BE2C (cell line): ENCODE measurements at places on chromosomes 2 and 18.

GRCh38 chr2:152047824-152048471 lies 50.9 kb downstream of the CACNB4 start:
- DNase-seq: no peak

GRCh38 chr2:157940024-157940423 lies 63.9 kb upstream of the ACVR1 start:
- DNase-seq: no peak

GRCh38 chr2:149410701-149411484 lies 80.5 kb downstream of the LYPD6 start:
- no peak for DNase-seq

- DNase-seq: no peak
These were observed 321.0 kb upstream of the THSD7B start for GRCh38 chr2:136444323-136444722.

DNA sequence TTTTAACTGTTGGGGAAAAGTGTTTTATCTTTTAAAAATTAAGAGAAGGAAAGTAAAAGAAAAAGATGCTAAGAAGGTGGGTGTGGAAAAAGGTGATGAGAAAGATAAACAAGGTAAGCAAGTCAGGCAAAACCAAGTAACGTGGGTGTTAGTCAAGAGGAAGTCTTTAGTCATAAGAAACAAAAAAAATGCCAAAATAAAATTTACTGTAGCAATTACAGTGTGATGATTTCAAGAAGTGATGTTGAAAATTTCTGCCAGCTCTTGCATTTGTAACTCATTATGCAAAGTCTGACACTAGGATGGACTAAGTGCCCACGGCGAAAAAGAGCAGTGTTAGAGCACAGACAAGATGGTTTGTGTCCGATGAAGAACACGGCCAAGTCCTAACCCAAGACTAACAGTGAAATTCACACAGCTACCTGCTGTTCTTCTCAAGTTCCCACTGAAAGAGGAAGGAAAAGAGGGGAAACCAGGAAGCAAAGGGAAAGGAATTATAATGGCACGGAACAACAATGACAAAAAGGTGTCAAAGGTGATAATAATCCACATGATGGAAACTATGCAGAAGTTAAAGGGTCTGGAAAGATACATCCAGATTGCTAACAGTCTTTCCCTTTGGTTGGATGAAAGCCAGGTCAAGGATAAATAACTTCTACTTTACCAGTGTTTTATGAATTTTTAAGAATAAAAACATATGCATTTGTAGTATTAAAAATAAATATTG lies 34.1 kb downstream of the NOL10 start:
- no peak for DNase-seq

- DNase-seq: no peak
These were observed 115.4 kb downstream of the GORASP2 start for GRCh38 chr2:171044416-171044815.

GRCh38 chr18:54626779-54627178 lies 35.7 kb downstream of the DYNAP start:
- no peak for DNase-seq

GRCh38 chr2:86398500-86399474 lies 42.4 kb upstream of the KDM3A start:
- DNase-seq: no peak

DNA sequence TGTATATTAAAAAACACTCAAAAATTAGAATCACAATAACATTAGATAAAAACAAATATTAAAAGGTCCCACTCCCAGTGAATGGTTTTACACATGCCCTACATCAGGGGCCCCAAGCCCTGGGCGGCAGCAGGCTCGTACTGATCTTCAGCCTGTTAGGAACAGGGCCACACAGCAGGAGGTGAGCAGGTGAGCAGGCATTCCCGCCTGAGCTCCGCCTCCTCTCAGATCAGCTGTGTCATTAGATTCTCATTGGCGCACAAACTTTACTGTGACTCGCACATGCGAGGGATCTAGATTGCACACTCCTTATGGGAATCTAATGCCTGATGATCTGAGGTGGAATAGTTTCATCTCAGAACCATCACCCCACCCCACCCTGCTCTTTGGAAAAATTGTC lies 74.2 kb downstream of the MBD2 start:
- no peak for DNase-seq

- no peak for DNase-seq
These were observed 10.8 kb upstream of the YWHAQ start for GRCh38 chr2:9641641-9642040.

DNA sequence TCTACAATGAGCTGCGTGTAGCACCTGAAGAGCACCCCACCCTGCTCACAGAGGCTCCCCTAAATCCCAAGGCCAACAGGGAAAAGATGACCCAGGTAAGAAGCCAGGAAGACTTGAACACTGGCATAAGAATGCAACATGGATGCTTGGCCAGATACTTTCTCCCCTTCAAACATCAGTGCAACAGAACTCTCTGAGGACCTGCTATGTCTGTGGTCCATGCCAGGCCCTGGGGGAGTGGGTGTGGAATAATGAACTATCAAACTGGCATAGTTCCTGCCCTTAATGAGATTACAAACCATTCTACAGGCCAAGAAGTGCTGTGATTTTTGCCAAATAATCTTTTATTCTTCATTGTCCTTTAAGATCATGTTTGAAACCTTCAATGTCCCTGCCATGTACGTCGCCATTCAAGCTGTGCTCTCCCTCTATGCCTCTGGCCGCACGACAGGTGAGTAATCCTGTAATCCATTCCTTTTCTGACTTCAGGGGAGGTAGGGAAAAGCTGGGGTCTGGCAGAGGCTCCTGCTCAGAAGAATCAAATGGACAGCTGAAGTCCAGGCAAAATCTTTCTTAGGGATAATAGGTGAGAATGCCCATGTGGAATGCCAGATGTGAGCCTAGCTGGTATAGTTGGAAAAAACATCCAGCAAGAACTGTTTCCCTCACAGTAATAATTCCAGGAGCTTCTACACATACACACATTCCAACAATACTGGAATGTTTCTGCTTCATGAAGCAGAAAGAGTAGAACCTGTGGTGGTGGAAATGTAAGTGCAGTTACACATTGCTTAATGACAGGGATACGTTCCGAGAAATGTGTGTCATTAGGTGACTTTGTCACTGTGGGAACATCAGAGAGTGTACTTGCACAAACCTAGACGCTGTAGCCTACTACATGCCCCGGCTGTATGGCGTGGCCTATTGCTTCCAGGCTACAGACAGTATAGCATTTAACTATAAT lies 16.2 kb downstream of the ACTG2 start:
- DNase-seq: no peak

DNA sequence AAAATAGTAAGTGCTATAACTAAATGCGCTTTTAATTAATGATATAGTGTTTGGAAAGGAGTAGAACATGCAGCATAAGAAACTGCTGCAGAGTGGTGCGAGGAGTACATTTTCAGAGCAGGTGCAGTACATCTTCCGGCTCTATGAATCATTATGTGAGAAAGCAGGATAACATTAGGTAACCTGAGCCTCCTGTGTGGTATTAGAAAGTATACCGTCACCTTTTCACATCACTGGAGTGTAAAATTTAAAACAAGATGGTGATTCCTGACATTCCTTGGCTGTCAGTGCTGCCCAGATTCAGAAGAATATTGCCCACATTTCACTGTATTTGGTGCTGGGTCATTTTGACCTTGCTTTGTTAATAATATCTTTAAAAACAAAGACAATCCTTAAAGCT lies 7.8 kb upstream of the DYNC2LI1 start:
- DNase-seq: no peak

DNA sequence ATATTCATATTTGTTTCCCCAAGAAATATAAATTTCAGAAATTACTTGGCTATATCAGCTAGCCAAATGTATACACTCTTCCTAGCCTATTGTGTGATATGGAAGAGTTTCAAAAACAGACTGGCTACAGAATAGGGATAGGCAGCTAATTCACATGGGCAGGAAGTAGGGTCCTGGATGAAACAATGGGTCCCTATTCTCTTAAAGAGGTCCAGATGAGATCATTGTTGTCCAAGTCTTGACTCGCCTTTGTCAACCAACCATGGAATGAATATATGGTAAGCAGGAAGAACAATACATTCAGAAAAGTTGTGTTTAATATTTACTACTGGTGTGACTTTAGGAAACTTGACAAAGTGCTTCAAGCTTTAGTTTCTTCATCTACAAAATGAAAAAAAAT lies 319.9 kb downstream of the NBAS start:
- no peak for DNase-seq

GRCh38 chr18:2847317-2848246 lies 776 bp downstream of the EMILIN2 start:
- DNase-seq: no peak

DNA sequence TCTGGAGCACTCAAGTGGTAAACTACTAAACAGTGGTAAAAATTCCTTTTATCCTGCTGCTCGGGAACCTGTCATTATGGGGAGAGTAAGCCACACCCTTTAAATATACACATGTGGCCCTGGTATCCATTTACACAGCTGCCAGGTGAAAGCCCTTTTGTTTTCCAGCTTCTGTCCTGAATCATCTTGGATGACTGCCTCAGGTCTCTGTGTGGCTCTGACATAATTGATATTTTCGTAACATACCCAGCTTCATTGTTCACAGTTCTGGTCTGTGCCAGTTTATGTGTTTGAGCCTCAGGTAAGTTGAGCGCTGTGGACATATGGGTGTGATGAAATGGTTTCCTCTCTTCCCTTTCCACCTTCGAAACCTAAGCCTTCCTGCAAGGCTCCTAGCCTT lies 15.7 kb upstream of the TTC39C start:
- no peak for DNase-seq

- no peak for DNase-seq
These were observed 295.7 kb upstream of the TRIB2 start for GRCh38 chr2:12421046-12421445.

GRCh38 chr2:70536517-70537055 lies 17.0 kb downstream of the TGFA start:
- no peak for DNase-seq
